CD4-positive, alpha-beta T cell (primary cell): ENCODE measurements at places on chromosomes 2 and 18.
A peak's percentile ranks its signal among the peaks of the same experiment; 100 is the strongest.

DNA sequence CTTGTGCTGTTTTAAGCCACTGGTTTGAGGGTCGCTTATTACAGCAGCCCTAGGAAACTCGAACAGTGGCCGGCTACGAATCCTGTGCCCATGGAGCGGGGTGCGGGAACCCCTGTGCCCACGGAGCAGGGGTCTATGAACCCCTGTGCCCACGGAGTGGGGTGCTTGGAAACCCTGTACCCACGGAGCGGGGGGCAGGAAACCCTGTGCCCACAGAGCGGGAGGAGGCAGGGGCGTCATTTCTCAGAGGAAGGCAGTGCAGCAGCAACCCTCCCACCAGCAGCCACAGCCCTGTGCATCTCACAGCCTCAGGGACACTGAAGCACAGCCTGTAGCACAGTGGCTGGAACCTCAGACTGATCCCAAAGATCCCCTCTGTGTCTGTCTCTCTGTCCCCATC is 34.2 kb upstream of the GPC1 start:
- no peak for DNase-seq

GRCh38 chr18:36809590-36810381 is 19.0 kb downstream of the TPGS2 start:
- peak; percentile 7 for DNase-seq

GRCh38 chr2:121192576-121192975 is 92.4 kb downstream of the TFCP2L1 start:
- no peak for DNase-seq

- DNase-seq = no peak
These were observed 122.3 kb downstream of the MRO start for GRCh38 chr18:50697509-50697908.

GRCh38 chr2:151632993-151633565 is 101.2 kb downstream of the NEB start:
- no peak for DNase-seq

DNA sequence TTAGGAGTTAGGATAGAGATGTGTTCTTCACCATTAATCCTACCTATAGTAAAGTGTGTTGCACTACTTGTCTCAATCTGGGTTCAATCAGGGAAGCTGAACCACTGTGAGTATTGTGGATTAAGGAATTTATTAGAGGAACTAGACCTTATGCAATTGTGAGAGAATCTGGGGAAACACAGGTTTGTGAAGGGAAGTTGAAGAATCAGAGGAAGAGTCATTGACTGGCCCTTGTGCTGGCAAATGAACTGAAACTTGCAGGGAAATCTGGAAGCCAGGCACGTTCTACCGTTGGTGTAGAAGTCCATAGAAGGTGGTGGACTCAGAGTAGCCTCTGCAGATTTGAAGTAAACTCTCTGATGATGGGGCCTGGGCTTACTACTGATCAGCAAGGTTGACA is 44.7 kb upstream of the HK2 start:
- DNase-seq = no peak

GRCh38 chr18:33757037-33757436 is 179.0 kb downstream of the ASXL3 start:
- DNase-seq = no peak

- DNase-seq = no peak
These were observed 34.1 kb downstream of the LANCL1 start for GRCh38 chr2:210442457-210442856.

DNA sequence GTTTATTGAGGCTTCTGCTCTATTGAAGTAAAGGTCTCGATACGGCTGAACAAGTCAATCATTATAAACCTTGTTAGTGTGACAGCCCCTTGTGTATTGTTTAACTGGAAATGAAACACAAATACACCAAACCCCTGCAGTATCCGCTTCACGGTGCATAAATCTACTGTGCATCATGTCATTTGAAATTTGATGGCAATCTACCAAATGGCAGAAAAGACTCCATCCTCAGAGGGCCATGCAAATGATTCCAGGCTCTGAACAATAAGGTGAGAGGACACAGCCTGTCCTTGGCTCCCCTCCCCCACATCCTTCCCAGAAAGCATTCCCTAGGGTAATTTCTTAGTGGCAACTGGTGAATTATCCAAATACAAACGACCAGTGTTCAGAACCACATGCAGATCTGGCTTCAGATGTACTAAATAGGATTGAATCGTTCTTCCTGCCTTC is 80.6 kb downstream of the ADCYAP1 start:
- no peak for DNase-seq

GRCh38 chr18:56728741-56729140 is 77.6 kb downstream of the WDR7 start:
- no peak for DNase-seq
